GM12878 (cell line): ENCODE measurements at places on chromosomes 4 and X. TPM values are rescaled to one million over a fixed set of nuclear protein-coding genes. Genes with fewer than 3 reads are reported as not detected.

DNA sequence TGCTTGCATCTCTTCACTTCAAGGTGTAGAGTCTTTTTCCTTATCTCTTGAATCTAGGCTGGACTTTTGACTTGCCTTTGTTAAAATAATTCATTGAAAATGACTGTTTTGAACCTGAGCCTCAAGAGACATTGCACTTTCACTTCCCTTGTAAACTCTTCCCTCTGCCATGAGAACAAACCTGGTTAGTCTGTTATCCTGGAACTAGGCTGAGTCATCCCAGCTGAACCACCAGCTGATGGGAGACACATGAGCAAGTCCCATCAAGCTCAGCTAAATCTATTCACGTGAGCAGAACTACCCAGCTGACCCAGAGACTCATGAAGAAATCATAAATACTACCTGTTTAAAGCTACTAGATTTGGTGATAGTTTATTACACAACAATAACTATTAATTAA lies 202.3 kb upstream of the CENPE start:
- DNase-seq: peak; percentile 12

GRCh38 chr4:34258176-34258575 lies 1986.1 kb downstream of the ARAP2 start:
- no peak for DNase-seq

- no peak for DNase-seq
These were observed 16.1 kb upstream of the EXOSC9 start for GRCh38 chr4:121784975-121785374.

- no peak for DNase-seq
These were observed 109.0 kb upstream of the C1QTNF7 start for GRCh38 chr4:15318621-15319348.

- no peak for DNase-seq
These were observed 261.6 kb downstream of the EVC2 start for GRCh38 chr4:5446595-5447226.

DNA sequence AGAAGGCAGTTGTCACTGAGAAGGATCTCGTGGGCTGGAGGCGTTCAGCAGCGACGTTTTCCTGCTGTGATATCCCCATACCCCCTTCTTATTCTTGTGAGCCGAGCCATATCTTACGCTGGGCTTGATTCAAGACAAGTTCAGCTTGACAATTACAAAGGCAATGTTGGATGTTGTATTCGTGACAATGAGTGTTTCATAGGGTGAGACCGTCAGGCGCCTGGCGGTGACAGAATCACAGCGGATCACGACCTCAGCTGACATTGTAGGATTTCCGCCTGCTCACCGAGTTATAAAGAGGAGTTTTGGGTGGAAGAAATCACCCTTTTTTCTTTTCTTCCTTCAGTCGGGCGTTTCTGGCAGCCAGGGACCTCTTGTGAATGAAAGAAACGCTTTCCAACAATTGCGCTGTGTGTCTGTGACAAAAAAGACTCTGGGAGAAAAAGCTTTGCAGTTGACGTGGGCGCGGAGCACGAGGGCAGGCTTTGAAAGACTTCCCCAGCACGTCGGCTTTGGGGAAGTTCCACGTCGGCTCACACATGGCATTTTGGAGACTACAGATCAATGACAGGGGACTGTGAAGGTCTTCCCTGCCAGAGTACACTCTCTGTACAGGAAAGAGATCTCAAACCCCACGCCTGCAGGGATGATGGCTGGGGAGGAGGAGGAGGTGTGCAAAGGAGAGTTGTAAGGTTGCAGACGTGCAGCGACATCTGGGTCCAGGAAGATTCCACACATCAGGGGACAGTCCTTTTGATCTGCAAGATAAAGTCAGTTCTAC lies 135.4 kb downstream of the CRLF2 start:
- DNase-seq: no peak

- no peak for DNase-seq
These were observed 480.2 kb downstream of the DTHD1 start for GRCh38 chr4:36761607-36762006.

- DNase-seq: no peak
These were observed 3.3 kb downstream of the PDZD4 start for GRCh38 chrX:153827016-153827415.

DNA sequence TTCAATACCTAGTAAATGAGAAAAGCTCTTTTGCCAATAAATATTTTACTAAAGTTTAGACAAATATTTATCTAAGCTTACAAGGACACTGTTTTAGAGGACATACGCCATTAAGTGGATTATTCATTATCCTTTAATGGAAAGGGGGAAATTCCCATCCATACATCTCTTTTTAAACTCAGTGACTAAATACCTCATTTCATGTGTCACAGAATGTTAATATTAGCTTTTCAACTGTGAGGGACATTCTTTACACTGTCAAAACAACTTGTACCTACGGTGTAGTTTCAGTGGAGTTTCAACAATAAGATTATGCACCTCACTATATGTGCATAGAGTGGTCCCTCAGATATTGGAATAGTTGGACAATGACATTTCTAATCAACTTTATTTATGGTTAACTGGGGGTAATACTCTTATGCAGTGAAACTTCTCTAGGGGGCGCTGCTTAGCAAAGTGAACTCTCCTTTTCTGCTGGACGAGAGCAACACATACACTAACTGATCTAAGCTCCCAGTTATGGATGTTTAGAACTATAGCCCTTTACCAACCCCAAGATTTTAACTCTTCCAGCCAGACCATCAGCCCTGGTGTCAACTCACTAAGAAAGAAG lies 9.7 kb downstream of the HS6ST2 start:
- DNase-seq: no peak

GRCh38 chr4:16206848-16207247 lies 19.4 kb downstream of the TAPT1 start:
- no peak for DNase-seq

DNA sequence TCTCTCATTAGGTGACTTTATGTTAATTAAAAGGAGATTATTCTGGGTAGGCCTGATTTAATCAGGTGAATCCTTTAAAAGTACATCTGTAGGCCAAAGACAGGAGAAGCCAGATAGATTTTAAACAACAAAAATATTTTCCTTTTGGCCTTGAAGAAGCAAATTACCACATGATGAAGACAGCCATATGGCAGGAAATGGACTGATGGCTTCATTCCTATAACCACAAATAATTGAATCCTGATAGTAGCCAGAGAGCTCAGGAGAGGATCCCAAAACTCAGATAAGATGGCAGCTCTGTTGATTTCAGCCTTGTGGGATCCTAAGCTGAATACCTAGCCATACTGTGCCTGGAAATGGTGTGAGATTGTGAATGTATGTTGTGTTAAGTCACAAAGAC lies 66.1 kb upstream of the PRKX start:
- no peak for DNase-seq

DNA sequence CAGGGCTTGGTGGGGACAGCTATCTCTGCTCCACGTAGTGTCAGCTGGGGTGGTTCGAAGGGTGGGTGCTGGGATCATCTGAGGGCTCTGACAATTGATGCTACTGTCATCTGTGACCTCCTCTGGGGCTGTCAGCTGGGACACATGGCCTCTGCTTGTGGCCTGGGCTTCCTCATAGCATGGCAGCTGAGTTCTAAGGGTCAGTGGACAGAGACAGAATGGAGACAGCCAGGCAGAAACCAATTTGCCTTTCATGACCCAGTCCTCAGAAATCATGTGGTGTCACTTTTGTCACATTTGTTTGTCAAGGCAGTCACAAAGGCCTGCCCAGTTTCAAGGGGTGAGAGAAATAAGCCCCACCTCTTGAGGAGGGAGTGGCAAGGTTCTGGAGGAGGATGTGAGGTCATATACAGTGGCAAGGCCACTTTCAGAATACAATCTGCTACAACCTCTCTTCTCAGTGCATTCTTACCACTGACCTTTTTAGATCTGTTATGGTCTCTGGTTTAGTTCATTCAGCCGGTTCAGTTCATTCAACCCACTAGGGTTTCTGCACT lies 103.6 kb upstream of the BCOR start:
- DNase-seq: peak; percentile 66

- no peak for DNase-seq
These were observed 359.1 kb downstream of the SPRY1 start for GRCh38 chr4:123755655-123756054.

GRCh38 chr4:38101563-38101962 lies 141.4 kb downstream of the PTTG2 start:
- DNase-seq: no peak

- no peak for DNase-seq
These were observed 1.0 kb downstream of the NOA1 start for GRCh38 chr4:56976283-56976836.

DNA sequence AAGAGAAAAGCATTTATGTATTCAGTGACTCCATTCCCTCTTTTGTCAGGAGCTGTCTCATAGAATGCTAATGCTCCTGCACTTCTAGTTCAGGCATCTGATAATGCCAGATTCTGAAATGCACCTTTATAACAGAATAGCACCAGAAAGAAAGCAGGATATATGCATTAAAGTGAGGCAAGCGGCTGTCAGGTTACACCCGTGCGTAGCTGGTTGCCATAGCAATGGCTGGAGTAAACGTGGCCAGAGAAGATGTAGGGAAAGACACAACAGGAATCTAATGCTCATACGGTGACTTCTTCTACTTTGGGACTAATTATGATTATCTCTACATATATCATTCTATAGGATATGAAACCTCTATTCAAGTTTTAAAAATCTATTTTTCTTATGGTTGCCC lies 5.9 kb downstream of the EMCN start:
- no peak for DNase-seq

GRCh38 chr4:2963966-2964471 lies 648 bp downstream of the GRK4 start:
- no peak for DNase-seq

DNA sequence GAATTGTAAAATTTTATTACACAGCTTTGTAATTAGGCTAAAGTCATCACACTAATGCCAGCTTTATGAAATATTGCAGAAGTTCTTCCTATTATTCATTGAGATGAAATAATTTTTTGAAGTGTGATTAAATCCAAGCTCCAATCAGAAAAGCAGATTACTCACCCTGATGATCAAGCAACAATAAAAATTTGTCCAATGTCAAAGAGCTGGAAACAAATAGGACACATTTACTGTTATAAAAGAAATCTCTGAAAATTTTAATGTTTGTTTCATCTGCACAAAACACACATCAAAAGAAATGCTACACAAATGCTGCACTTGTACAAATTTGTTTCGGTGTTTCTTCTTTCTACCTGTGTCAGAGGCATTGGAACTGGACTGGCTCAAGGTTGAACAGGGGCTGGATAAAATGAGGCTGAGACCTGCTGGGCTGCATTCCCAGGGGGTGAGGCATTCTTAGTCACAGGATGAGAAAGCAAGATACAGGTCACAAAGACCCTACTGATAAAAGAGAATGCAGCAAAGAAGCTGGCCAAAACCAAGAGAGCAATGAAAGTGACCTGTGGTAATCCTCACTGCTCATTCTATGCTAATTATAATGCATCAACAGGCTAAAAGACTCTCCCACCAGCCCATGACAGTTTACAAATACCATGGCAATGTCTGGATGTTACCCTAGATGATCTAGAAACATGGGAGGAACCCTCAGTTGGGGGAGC lies 78.3 kb downstream of the GASK1B start:
- no peak for DNase-seq

DNA sequence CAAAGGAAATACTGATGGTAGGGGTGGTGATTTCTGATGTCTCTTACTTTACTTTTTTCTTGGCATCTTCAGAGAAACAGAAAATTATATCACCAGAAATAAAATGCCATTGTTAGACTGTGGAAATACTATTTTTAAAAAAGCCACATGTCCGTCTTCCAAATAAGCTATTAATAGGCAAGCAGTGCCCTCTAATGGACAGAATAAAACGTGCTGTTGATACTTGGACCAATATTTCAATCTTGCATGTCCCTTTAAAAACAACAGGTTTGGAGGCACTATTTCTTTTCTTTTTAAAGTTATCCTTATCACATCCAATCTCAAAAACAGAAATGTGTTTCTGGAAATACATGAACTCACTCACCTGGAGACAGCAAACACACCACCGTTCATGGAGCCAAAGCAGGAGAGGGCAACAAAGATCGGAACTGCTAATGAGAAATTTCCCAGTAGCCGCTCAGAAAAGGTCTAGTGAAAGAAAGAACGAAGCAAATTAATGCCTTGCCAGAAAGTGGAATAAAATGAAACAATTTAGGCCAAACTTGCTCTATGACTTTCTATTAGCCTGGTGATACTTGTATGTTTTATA lies 59.2 kb downstream of the SLC7A11 start:
- no peak for DNase-seq

DNA sequence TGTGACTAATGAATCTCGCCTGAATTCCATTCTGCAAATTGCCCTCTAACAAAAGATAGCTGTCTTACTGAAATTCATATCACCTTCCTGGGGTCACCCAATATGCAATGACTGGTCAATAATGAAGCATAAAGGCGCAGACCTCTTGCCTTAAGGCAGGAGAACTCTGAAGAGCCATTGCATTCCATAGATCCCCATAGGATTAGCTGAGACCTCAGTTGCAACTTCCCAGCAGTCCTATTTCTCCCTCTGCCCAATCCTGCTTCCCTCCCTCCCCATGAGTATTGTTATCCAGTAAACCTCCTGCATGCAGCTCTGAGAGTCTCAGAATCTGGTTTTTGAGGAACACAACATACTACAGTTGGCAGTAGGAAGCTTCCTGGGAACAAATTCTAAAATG lies 396.5 kb downstream of the DCAF12L2 start:
- no peak for DNase-seq

- DNase-seq: no peak
These were observed at the start of gene TMPRSS11F for GRCh38 chr4:68129793-68130192. Gene TMPRSS11F, minus strand, starts transcription at chr4:68129869. Its CDS starts 49 bp downstream, at chr4:68129820.

DNA sequence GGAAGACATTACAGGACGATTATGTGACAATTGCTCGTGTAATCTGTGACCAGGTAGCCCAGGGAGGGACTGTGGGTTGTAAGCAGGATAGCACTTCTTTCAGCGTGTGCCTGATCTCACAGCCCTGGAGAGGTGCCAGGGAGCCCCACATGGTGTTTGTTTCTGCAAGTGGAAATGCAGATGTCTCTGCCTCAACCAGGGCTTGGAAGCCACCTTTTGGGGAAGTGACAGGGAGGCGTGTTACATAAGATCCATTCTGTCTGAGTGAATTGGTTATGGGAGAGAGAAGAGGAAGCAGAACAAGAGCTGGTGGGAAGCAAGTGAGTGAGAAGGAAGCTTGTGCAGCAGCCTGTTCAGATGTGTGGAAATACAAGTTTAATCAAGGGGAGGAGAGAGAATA lies 104.5 kb upstream of the GATB start:
- no peak for DNase-seq

DNA sequence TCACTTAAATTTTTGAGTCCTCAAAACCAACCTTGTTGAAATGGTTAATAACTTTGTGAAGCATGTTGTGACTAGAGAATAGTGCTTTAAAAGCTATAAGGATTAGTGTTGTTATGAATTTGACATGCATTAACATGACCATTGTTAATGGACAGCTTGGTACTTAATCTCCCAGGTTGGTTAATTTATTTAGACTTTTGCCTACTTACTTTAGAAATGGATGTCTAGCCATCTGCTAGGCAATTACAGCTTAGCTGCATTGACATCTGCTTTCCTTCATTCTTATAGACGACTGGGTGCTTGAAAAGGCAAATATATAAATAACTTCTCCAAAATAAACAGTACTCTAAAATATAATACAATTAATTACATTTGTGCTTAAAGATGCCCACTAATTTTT lies 368.0 kb downstream of the CCSER1 start:
- DNase-seq: no peak

KIAA1210 gene
- not detected in 2 replicates for total RNA-seq

PABPC1L2B gene
- not detected in 2 replicates for total RNA-seq

PAGE1 gene
- not detected in 2 replicates for total RNA-seq

RUFY3 gene
- 22.5 and 28.3 TPM in 2 replicates for total RNA-seq

UGT2B7 gene
- 0.77 and 1.0 TPM in 2 replicates for total RNA-seq

MAGEC3 gene
- not detected in 2 replicates for total RNA-seq

NR0B1 gene
- total RNA-seq: not detected in 2 replicates

ASIC5 gene
- total RNA-seq: not detected in 2 replicates

CCDC120 gene
- 3.7 and 4.1 TPM in 2 replicates for total RNA-seq

CYSLTR1 gene
- total RNA-seq: 21.2 and 22.1 TPM in 2 replicates

RTL3 gene
- total RNA-seq: 0.19 and 0.23 TPM in 2 replicates

IGFBP7 gene
- total RNA-seq: 0.64 and 0.69 TPM in 2 replicates

FGF2 gene
- 1.5 and 1.7 TPM in 2 replicates for total RNA-seq
